Germinal center (tissue), 1 donor: ENCODE measurements at places on chromosomes 7 and 10.
A peak's percentile ranks its signal among the peaks of the same experiment; 100 is the strongest.

DNA sequence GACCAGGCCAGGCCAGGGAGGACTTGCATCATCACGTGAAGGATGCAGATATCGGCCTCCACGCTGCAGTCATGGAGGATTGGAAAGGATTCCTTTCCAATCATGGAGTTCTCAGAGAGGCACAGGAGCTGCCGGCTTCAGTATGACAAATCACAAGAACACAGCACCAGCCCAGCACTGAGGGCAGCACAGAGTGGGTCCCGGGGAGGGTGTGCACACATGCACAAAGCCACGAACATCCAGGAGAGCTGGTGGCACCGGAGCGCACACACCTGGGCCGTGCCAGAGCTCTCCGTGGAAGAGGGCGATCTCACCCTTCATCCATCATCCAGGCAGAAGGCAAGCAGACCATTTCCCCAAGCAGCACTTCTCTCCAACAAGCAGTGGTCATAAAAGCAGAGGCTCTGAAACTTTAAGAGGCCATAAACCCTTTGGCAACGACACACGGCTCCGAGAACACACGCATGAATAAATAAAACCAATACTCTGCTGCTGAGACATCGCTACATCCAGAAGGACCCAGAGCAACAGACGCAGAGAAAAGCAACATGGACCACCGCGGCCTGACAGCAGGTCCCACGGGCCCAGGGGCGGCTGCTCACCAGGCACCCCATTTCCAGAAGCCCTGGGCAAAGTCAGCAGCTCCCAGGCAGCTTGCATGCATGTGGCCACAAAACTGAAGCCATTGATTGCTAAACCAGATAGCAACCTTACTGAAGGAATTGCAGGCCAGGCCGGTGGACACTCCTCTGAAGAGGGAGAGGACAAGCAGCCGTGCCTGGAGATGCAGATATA is 180.8 kb downstream of the USP6NL start:
- DNase-seq: no peak

- no peak for DNase-seq
These were observed 2.2 kb downstream of the KLHL7 start for GRCh38 chr7:23107781-23108180.

DNA sequence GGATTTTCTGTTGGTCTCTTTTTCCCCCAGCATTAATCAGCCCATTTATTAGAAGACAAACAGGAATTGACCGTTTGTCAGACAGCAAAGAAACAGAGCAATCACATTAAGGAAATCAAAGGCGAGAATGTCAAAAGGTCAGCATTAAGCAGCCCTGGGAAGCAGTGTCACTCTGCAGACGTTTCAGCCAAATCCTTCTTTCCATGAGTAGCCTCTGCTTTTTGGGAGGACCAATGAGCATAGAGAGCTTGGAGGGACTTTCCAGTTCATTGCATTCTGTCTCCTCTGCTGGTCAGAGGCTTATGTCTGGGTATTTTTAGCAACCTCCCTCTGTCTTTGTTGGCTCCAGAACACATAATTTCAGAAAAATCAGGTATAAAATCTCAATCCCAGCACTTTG is 481.4 kb downstream of the GALNT17 start:
- no peak for DNase-seq

DNA sequence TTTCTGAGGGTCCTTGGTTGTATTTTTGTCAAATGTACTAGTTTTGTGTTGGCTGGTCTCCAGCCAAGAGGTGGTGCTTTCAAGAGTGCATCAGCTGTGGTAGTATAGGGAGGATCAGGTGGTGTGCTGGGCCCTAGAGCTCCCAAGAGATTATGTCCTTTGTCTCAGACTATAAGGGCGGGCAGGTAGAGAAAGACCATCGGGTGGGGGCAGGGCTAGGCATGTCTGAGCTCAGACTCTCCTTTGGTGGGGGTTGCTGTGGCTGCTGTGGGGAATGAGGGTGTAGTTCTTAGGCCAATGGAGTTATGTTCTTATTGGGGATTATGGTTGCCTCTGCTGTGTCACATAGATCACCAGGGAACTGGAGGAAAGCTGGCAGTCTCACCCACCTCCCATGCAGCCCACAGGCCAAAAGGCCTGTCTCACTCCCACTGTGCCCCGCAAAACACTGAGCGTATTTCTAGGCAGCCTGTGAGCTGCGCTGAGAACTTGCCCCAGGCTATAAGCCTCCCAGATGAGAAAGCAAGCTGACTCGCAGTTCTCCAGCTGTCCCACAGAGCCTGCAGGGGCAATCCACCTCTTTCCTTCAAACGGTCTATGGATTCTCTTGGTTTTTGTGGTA is 1066.7 kb downstream of the GRM8 start:
- no peak for DNase-seq

- DNase-seq: no peak
These were observed at the start of gene STEAP4 for GRCh38 chr7:88306590-88307048. STEAP4 (minus strand) TSS chr7:88306894; CDS start chr7:88284269, 22,625 bp downstream.

DNA sequence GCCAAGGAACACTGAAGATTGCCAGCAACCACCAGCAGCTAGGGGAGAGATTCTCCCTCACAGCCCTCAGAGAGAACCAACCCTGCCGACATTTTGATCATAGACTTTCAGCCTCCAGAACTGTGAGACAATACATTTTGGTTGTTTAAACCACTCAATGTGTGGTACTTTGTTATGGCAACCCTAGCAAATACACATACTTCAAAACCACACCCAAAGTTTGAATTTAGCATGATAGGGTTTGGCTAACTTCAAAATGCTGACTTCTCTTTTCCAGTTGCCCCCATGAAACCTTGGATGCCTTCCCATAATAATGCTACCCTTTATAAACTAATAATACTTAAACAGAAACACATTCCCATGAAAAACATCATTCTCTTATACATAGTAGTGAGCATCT is 149.8 kb downstream of the DGKI start:
- DNase-seq: no peak

- no peak for DNase-seq
These were observed 66.5 kb upstream of the SKAP2 start for GRCh38 chr7:26930845-26931244.

DNA sequence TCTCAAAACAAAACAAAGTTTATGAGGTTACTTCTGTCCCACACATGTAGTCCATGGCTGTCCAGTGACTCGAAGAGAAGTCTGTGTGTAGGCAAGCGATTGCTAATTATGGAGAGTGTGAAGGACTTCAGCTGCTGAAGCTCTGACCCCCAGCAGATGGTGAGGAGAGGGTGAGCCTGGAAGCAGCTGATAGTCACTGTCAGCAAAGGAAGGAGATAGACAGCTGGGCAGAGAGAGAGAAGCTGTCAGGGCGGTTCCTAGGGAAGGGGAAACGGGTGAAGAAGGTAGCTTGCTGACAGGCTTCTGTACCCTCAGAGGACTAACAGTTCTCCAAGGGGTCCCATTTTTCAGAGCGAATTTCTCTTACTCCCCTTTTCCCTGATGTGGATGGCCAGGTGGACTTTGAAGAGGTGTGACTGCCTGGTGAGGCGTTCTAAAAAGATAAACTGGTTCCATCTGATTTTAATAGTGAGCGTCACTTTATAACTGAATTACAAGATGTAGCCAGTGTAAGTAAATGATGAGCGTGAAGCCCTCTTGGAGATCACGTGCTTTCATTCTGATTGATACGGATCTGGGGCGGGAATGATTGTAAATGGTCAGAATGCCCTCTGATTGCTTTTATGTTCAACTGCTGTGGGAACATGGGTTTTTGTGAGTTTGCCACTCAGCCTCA is 12.1 kb downstream of the ZSCAN21 start:
- no peak for DNase-seq

GRCh38 chr10:98963608-98964007 is 272.0 kb downstream of the HPSE2 start:
- no peak for DNase-seq

DNA sequence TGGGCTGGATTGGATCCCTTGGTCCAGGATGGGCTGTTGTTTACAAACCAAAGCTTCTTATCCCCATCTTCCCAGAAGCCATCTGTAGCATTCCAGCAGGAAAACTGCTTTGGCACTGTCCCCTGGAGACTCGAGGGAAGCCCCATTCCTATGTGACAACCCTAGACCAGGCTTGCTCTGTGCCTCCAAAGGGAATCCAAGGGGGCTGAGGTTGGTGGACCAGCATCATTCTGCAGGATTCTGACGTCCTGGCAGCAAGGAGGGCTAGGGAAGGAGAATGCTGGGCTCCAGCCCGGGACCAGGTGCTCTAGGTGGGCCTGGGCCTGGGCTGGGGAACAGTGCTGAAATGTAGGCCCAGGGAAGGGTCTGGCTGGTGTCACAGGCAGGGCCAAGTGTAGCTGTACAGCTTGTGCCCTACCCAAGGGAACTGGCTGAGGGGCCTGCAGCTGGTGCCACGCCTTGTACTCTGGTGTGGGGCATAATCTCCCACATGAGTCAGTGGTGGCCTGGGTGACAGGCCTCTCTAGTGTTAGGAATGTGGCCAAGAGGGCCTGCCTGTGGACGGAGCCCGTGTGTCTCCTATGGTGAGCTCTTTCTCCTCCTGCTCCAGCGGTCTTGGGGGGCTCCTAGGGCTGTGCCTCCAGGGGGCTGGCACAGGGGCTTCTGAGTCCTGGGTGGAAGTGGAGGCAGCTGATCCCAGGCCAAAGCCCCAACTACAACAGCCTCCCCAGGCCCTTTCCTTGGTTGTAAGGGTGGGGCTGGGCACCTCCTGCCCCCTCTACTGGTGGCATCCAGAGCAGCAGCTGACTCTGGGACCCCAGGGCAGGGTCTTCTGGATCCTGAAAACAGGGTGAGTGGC is 25.2 kb downstream of the TRIM8 start:
- peak; percentile 49 for DNase-seq

DNA sequence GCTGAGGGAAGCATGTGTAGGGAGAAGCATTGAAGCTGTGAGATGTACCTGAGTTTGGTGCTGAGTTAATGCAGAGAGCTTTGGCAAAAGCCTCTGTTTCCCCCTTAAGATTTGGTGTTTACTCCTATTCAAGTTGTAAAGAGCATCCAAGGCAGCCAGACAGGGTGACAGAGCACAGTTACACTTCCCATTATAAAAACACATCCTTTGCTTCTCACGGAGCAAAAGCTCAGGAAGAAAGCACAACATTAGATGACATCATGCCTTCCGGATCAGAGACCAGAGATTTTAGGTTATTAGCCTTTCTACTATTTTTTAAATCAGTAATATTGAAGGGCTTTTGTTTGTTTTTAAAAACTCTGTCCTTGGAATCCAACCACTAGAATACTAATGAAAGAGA is 182.9 kb downstream of the DOCK4 start:
- DNase-seq: no peak

DNA sequence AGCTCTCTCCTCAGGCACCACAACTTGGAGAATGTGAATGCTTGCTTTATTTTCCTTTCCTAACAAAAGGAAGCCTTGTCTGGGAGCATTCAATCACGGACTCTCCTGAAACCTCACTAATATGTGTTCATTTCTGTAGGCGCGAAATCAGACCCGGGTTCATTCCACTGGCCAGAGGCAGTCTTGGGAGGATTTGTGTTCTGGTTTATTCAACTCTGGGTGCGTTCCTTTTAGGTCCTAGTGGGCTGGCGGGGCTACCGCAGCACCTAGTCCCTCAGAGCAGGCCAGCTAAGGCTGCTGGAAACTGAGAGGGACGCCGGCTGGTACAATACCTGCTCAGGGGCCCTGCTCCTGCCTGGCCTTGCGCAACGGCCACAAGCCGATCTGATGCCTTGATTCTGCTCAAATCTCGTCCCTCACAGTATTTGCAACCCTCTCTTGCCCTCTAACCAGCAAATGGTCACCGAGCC is 7.5 kb downstream of the HOXA4 start:
- DNase-seq: no peak

- no peak for DNase-seq
These were observed 6.1 kb downstream of the ADCY1 start for GRCh38 chr7:45580053-45580872.

- no peak for DNase-seq
These were observed 62.7 kb downstream of the ADCYAP1R1 start for GRCh38 chr7:31114593-31115343.

GRCh38 chr10:1957057-1957456 is 219.7 kb upstream of the ADARB2 start:
- DNase-seq: no peak

GRCh38 chr7:152931633-152932032 is 172.1 kb downstream of the ACTR3B start:
- DNase-seq: no peak

DNA sequence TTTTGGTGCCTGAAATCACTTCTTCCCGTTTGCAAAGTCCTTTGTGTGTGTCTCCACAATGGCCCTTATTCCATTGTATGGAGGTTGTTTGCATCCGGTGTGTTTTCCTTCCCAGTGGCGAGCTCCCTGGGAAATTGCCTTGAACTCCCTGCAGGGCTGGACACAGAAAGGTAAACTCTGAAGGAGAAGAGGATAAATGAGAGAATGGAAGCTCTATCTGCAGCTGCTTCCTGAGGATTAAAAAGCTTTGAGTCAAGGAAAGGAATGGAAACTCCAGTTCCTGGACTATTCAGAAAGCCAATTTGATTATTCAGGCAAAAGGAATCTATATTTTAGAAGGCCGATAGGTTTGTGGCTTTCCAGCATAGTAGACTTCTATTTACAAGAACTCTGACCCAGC is 4.4 kb upstream of the GRK5 start:
- no peak for DNase-seq

GRCh38 chr10:89481662-89482061 is 53.7 kb downstream of the SLC16A12 start:
- DNase-seq: no peak

DNA sequence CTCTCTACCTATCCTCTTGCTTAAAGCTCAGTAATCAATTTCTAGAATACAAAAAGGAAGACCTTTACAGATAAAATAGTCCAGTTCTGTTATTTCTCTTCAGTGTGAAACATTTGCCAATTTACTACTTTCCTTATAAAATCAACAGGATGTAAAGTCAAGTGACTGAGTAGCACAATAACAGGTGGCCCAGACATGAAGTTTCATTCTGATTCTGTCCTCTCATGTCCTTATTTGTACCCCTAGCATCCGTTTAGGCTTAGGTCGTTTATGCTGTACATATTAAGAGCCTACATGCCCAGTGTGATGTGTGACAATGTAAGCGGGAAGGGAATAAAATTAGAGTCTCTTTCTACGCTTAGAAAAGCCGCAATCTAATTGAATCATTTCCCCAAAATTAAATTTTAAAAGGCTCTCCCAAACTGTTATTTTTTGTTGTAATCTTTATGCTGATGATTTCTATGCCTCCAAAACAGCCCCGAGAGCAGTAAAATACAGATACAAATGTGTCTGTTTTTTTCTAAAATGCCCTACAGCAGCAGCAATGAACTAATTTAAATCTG is 29.1 kb downstream of the EPC1 start:
- DNase-seq: peak; percentile 56

GRCh38 chr10:115975506-115975905 is 297.5 kb downstream of the GFRA1 start:
- DNase-seq: no peak

DNA sequence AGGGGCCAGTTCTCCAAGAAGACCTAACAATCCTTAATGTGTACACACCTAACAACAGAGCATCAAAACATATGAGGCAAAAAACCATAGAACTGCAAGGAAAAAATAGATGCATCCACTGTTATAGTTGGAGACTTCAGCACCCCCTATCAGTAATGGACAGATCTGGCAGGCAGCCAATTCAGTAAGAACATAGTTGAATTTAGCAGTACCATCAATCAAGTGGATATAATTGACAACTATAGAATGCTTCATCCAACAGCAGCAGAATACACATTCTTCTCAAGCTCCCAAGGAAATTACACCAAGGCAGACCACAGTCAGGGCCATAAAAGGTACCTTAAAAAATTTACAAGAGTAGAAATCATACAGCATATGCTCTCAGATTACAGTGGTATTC is 42.2 kb downstream of the POLL start:
- DNase-seq: no peak

- no peak for DNase-seq
These were observed 16.5 kb downstream of the ECHDC3 start for GRCh38 chr10:11758527-11759236.

- no peak for DNase-seq
These were observed 187.8 kb downstream of the ETV1 start for GRCh38 chr7:13801669-13802068.
